Fibroblast of lung (primary cell): ENCODE measurements at places on chromosomes 1 and 21. TPM values are rescaled to one million over a fixed set of nuclear protein-coding genes. Genes with fewer than 3 reads are reported as not detected.

DNA sequence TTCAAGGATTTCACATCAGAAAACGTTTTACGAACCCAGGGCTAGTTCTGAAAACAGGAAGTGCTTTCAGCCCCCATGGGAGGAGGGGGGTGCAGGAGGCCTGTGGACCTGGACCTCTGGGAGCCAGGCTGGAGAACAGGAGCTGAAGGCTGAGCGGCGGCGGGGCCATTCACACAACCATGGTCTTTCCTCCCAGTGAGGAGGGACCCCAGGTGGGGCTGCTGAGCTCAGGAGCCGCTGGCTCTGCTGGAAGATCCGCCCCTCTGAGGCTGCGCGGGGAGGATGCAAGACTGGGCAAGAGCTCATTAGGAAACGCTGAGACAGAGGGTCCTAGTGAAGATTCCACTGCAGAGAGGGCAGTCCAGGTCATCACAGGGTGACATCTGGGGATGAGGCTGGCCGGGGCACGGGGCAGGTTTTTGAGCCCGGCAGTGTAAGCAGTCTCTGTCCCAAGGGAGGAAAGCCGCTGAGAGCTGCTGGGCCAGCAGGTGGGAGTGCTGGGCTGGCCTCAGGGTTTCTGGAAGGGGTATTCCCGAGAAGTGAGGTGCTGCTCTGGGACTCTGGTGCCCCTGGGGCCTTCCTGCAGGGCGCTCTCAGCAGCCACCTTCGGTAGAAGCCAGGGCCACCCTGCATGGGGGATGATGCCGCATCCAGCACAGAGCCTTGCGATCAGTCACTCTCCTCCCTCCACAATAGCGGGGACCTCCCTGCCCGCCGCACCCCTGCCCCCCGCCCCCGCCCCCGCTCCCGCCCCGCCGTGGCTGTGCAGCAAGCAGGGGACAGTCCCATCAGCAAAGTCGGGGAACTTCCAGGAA lies 7.5 kb downstream of the MX2 start:
- H3K27me3 ChIP-seq: no peaks in the 10 kb centered on the region
- H3K27ac ChIP-seq: no peak overlapping the region
- H3K4me3 ChIP-seq: no peak overlapping the region
- H3K36me3 ChIP-seq: no peaks in the 10 kb centered on the region
- H3K4me1 ChIP-seq: no peaks in the 10 kb centered on the region

The KIRREL1 gene
- polyA plus RNA-seq: 42.2 and 55.5 TPM in 2 replicates

The LCE2B gene
- polyA plus RNA-seq: 0.17 and 0.53 TPM in 2 replicates

The SLAMF9 gene
- not detected in 2 replicates for polyA plus RNA-seq

The FHAD1 gene
- 0.09 and 0.37 TPM in 2 replicates for polyA plus RNA-seq

The RPRD2 gene
- 13.4 and 16.7 TPM in 2 replicates for polyA plus RNA-seq

DNA sequence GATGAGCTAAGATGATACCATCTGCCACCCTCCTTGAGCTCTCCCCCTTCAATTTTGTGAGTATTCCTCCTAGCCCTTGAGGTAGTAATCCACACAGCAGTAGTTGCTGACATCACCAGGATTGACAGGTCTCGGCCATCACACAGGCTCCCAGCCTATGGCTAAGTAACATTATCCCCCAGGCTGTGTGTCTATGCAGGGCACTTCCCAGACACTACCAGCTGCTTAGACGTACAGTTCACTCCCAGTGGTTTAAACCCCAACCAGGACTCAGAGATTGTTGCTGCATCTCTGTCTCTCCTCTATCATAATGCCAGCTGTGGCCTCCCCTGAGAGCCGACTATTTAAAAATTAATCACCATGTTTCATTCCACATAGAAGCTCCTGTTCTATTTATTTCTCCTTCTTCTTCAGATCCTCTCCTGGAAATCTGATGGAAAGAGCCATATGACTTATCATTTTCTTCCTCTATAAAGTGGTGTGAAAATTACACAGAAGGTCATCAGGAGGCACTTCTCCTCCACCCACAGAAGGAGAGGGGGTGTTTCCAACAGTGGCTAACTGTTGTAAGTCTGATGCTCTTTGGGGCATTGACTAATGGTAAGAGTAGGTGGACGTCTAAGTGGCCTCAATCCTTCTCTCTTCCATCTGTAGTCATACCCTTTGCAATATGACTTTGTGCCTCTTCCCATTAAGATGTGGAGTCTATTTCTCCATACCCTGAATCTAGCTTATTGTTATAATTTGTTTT lies 396.3 kb downstream of the SETD4 start:
- no peak for DNase-seq
- no peak overlapping the region for H3K4me3 ChIP-seq
- H3K4me1 ChIP-seq: no peaks in the 10 kb centered on the region
- H3K27me3 ChIP-seq: no peaks in the 10 kb centered on the region
- no peaks in the 10 kb centered on the region for H3K36me3 ChIP-seq
- H3K27ac ChIP-seq: no peak overlapping the region

The CYP4A22 gene
- not detected in 2 replicates for polyA plus RNA-seq

- H3K4me3 ChIP-seq: no peak overlapping the region
- no peaks in the 10 kb centered on the region for H3K36me3 ChIP-seq
- DNase-seq: peak; percentile 40
- peaks cover 27% of the 10 kb centered on the region for H3K27me3 ChIP-seq
- no peak overlapping the region for H3K27ac ChIP-seq
These were observed 10.9 kb upstream of the SAMD11 start for GRCh38 chr1:912740-913301.

The SLAMF6 gene
- not detected in 2 replicates for polyA plus RNA-seq

- H3K4me1 ChIP-seq: peaks cover 3% of the 10 kb centered on the region
- no peaks in the 10 kb centered on the region for H3K27me3 ChIP-seq
- peak; percentile 77 for DNase-seq
- H3K36me3 ChIP-seq: no peaks in the 10 kb centered on the region
- no peak overlapping the region for H3K4me3 ChIP-seq
These were observed 44.9 kb upstream of the TNFSF18 start for GRCh38 chr1:173095632-173096031.

DNA sequence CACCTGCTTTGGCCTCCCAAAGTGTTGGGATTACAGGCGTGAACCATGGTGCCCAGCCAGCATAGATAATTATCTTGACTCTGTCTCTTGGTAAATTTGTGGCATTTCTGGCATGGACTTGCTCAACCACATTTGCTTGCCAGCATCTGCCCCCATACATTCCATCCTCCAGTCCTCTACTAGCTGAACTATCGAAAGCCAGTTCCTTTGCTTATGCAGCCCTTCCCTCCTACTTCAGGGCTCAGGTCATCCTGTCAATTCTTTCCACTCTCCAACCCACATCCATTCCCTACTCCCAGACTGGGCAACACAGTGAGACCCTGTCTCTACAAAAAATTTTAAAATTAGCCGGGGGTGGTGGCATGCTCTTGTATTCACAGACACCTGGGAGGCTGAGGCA lies 13.0 kb upstream of the UQCRHL start:
- no peaks in the 10 kb centered on the region for H3K36me3 ChIP-seq
- no peaks in the 10 kb centered on the region for H3K4me1 ChIP-seq
- no peak overlapping the region for H3K4me3 ChIP-seq
- no peak for DNase-seq
- H3K27ac ChIP-seq: no peak overlapping the region

- H3K4me1 ChIP-seq: no peaks in the 10 kb centered on the region
- no peak overlapping the region for H3K27ac ChIP-seq
- no peaks in the 10 kb centered on the region for H3K36me3 ChIP-seq
These were observed 14.4 kb downstream of the ELAVL4 start for GRCh38 chr1:50123071-50123470.

DNA sequence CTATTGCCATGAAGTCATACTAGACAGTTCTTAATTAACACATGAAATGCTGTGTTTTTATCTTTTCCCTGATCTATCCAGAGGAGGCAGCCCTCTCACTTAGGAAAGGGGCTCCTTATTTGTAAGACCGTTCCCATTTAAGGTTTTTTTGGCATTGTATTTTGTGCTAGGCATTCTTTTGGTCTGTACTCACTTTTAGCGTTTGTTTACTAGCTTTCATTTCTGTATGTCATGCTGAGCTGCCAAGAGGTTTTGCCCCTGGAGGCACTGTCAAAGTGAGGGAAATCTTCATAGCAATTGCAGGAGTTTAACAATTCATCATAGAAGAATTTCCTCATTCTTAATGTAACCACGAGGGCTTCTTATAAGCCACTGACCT lies 59.5 kb downstream of the MTR start:
- no peaks in the 10 kb centered on the region for H3K27me3 ChIP-seq
- no peak overlapping the region for H3K27ac ChIP-seq
- H3K4me3 ChIP-seq: no peak overlapping the region

DNA sequence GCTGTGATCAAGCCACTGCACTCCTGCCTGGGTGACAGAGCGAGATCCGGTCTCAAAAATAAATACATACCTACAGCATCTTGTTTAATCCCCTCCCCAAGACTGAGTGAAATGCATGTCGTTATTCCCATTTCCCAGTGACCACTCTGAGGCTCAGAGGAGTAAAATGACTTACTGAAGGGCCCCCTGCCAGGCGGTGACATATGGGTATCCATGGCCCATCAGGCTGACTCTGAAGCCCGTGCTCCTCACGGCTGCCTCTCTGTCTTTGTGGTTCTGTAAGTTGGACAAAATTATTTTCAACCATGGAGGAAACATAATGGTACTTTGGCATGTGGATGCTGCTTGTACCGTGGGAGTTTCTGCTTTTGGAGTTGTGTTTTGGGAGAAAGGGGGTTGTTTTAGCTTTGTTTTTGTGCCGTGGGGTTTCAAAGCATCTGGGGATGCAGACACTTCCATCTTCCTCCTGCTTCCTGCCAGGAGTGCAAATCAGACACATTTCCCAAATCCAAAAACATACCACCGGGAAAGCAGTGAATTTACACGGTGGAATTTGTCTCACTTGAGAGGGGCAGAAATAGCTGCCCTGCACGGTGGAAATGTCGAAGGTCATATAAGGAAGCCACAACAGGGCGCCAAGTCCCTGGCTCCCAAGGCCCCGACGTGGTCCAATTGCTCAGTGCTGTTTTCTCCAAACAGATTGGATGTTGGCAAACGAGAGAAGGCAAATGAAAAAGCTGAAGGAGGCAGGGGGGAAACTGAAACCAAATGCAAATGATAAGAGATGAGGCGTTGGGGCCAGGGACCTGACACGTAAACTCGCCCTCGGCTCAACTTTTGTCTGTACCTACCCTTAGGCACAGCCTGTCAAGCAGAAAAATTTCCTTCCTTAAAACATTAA lies 17.1 kb upstream of the PINK1 start:
- H3K4me3 ChIP-seq: peak overlapping the region; percentile 20
- peaks cover 6% of the 10 kb centered on the region for H3K4me1 ChIP-seq
- H3K27me3 ChIP-seq: no peaks in the 10 kb centered on the region
- no peaks in the 10 kb centered on the region for H3K36me3 ChIP-seq

The ADORA1 gene
- polyA plus RNA-seq: 1.3 and 6.1 TPM in 2 replicates

- no peaks in the 10 kb centered on the region for H3K27me3 ChIP-seq
- DNase-seq: no peak
- H3K36me3 ChIP-seq: no peaks in the 10 kb centered on the region
- H3K4me3 ChIP-seq: no peak overlapping the region
- no peak overlapping the region for H3K27ac ChIP-seq
These were observed 207.9 kb downstream of the PTPRU start for GRCh38 chr1:29444081-29444715.

DNA sequence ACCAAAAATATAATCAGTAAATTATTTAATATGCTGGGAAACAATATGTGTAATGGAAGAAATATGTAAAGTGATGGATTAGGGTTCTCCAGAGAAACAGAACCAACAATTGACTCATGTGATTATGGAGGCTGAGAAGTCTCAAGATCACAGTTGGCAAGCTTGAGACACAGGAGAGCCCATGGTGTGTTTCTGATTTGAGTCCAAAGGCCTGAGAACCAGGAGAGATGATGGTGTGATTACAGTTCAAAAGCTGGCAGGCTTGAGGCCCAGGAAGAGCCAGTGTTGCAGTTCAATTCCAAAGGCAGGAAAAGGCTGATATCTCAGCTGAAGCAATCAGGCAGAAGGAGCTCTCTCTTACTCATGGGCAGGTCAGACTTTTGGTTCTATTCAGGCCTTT lies 138.8 kb upstream of the NBPF11 start:
- H3K4me1 ChIP-seq: no peaks in the 10 kb centered on the region
- H3K27ac ChIP-seq: no peak overlapping the region
- H3K27me3 ChIP-seq: no peaks in the 10 kb centered on the region
- peak; percentile 30 for DNase-seq

GRCh38 chr21:39597595-39597994 lies 15.1 kb upstream of the B3GALT5 start:
- H3K27me3 ChIP-seq: peaks cover 2% of the 10 kb centered on the region
- no peaks in the 10 kb centered on the region for H3K36me3 ChIP-seq
- H3K4me1 ChIP-seq: no peaks in the 10 kb centered on the region

GRCh38 chr1:31625561-31626222 lies 8.2 kb downstream of the HCRTR1 start:
- H3K4me1 ChIP-seq: peaks cover 18% of the 10 kb centered on the region
- peaks cover 5% of the 10 kb centered on the region for H3K36me3 ChIP-seq
- H3K4me3 ChIP-seq: no peak overlapping the region
- DNase-seq: peak; percentile 54

DNA sequence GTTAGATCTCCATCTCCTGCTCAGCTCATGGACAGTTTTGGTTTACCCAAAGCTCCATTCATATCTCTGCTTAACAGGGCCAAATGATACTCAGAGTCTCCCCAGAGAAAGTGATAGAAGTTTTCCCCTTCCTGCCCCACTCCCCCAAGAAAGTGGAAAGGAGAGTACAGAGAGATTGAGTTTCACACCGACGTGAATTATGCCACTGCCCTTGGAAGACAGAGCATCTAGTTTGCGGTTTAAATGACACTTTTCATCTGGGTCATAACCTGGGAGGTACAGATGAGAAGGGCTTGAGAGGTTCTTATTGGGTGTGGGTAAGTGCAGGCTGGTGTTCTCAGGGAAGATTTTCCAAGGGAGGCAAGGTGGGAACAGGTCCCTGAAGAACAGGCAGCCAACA lies 6.9 kb upstream of the ZNF362 start:
- H3K27ac ChIP-seq: no peak overlapping the region
- H3K4me1 ChIP-seq: no peaks in the 10 kb centered on the region
- H3K4me3 ChIP-seq: no peak overlapping the region
- peaks cover 23% of the 10 kb centered on the region for H3K27me3 ChIP-seq
- DNase-seq: no peak

DNA sequence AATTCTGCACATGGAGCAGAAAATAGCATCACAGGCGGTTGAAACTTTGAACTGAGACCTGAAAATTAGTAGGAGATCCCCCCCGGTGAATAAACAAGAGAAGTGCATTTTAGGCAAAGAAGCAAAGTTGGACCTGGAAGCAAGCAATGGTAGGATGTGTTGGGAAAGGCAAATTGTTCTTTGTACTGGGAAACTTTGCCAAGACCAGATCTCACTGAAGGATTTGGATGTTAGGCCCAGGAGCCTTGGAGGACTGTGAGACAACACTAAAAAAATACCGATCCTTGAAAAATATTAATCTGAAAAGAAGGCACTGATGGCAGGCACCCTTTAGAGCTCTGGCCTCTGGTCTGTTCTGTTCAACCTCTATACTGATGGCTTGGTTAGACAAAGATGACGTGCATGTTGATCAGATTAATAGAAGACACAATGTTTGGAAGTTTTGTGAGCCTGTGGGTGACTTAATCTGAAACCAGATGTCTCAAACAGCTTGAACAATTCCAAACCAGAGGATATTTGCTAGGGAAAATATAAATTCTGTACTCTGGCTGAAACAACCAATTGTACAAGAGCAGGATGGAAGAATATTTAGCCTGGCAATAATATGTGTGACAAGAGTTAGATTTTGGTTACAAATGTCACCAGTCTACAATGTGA lies 108.4 kb downstream of the ROR1 start:
- H3K4me1 ChIP-seq: peaks cover 12% of the 10 kb centered on the region
- no peaks in the 10 kb centered on the region for H3K36me3 ChIP-seq
- H3K27me3 ChIP-seq: no peaks in the 10 kb centered on the region
- DNase-seq: no peak
- no peak overlapping the region for H3K27ac ChIP-seq
